PC-9 (cell line): ENCODE measurements at places on chromosomes 2 and 18.

DNA sequence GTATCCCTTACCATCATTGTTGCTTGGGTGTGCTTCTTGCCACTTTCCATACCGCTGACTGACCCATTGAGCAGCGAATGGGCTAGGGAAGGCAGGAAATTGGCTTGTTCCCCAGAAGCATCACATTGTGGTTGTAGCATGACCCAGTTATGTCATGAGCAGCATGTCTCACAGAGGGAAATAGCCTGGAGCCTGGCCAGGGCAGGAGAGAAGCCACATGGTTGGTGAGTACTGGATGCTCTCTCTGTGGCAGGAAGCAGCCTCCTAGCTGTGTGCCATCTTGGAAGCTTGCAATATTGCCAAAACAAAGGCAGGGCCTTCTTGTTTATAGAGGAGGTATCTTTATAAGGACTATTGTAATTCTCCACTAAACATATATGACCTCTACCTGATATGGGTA is 482.6 kb downstream of the PIK3C3 start:
- DNase-seq = no peak

- no peak for DNase-seq
These were observed 44.5 kb downstream of the PSMD14 start for GRCh38 chr2:161352719-161353118.

DNA sequence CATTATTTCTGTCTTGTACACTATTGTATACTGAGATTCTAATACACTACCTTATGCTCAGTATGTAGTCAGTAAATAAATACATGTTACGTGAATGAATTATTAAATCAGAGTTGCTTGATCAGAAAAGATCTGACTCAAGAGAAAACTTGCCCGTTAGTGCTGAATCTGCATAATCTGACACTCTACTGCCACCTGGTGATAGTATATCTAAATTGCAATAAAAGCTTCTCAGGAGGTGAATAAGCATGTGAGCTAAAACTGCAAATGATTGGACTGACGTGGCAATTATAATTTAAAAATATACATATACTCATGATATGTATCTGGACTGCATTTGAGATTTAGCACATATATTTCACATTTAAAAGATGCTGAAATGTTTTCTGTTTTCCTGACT is 70.4 kb downstream of the KIAA1328 start:
- DNase-seq = no peak

- DNase-seq = no peak
These were observed 434.0 kb upstream of the SPHKAP start for GRCh38 chr2:228615496-228615895.

DNA sequence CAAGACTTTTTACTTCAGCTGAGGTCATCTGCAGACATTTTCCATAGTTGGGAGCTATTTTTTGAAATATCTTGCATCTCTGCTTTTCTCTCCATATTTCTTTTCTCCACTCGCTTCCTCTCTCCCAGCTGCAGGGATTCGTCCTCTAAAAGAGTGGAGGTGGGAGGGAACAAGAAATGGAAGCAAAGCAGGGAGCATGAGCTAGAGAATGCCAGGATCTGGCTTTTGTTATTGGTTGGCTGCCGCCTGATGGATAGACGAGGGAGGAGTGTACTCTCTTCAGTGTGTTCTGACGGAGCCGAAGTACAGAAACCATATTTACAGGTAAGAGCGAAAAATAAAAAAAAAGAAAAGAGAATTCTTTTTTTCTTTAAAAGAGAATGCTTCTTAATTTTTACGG is at the start of gene CSRNP3:
Gene CSRNP3, plus strand, starts transcription at position 282 of the 400 bp plus-strand sequence. CDS start 125,368 bp downstream, outside the sequence.
- no peak for DNase-seq

DNA sequence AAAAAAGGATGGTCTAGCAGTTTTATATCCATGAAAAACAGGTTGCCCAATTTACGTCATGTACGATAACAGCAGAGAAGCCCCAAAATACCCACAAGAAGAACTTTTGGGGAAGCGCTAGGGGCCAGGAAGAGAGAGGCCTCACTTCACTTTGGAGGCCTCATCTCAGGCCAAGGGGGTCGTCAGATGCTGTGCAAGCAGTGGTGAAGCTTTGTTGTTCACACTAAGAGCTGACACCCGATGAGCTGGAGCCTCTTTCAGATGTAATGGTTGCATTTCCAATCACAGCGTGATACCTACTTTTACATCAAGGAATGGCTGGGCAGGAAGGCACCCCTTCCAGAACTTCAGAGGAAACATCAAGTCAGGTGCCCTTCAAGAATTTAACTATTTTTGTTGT is 242.3 kb upstream of the PXDN start:
- no peak for DNase-seq

- DNase-seq = no peak
These were observed 191.1 kb upstream of the GLI2 start for GRCh38 chr2:120544522-120544921.

DNA sequence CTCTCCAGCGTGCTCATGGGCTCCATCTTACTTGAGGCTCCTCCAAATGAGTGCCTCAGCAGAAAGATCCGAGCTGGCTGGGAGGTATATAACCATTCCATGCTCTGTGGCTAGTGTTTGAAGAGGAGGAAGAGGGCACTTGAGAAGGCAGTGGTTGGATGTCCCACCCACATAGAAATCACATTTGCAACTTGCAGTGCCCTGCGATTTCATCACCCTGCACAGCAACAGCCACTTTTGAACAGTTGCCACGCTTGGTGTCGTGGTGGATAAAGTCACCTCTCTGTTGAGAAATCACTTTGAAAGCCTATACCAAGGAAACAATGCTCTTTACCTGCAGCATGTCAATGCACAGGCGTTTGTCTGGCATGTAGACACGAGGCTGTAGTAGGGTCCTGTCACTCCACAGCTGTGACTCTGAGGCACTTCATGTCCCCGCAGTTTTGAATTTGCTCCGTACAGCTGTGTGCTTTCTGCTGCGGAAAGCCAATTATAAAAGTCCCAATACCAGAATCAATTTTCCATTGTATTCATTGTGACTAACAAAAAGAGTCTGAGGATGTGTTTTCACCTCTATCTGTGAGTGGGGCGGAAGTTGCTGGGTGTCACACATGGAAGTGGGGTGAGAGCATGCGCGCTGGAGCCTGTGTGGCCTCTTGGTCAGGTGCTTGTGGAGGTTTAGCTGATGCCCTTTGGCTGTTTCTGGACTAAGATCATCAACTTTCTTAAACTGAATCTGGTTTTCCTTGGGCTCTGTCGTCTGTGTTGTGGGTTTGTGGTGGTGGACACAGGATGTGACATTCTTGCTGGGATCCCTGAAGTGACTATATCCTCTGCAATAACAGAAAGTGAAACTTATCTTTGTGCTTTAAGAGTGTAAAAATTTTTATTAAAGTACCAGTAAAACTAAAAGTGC is 2.8 kb downstream of the CNDP2 start:
- DNase-seq = peak; percentile 11

GRCh38 chr18:49456794-49457193 is 3.7 kb downstream of the DYM start:
- no peak for DNase-seq

DNA sequence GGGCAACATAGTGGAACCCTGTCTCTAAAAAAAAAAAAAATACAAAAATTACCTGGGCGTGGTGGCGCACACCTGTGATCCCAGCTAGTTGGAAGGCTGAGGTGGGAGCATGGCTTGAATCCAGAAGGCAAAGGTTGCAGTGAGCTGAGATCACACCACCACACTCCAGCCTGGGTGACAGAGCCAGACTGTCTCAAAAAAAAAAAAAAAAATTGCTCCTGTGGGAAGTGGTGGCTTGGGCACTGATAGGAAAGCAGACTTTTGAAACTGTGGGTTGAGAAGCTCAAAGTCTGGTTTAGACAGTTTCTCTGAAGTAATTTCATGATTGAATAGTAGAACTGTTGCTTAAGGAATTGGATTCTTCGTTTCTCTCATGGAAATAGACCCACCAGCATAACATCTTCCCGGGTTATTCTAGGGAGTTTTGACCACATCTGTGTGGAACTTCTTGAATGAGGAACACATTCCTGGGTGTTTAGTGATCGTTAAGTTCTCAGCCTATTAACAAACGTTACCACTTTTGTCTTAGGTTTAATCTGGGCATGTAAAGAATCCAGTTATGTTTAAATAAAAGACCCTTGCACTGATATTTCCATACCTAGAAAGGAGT is 33.5 kb downstream of the GRHL1 start:
- DNase-seq = no peak

GRCh38 chr2:232329716-232330067 is 48.9 kb upstream of the ALPP start:
- no peak for DNase-seq

GRCh38 chr2:75602724-75603342 is 42.1 kb upstream of the EVA1A start:
- peak; percentile 66 for DNase-seq

- no peak for DNase-seq
These were observed 106.4 kb upstream of the DAPL1 start for GRCh38 chr2:158688721-158689120.

DNA sequence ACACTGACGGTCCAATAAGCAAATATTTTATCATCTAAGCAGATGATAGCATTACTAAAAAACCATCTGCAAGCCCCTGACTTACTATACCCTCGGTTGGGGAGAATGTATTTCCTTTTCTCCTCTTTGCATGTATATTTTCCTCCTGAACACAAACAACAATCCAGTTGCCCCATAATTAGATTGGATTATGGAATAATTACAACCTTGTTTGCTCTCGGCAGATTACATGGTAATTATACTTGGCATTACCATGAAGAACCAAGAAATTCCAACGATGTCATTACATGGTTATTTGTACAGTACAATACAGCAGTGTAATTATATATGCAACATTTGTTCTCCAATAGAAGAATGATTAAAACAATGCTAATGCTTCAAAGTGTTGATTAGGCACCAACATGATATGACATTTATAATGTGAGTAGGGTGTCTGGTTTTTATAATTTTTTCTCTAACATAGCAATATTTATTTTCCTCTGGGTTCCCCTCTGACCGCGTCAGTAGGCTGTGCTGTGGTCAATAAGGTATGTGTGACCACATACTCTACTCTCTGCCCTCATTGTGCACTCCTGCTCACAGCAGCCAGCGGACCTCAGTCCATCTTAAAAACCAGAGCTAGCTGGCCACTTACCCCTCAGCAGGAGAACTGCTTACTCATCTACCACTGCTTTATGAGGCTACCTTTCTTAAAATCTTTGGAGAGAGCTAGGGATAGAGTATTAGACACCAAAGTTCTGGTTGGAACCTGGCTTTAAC is 176.1 kb downstream of the INSIG2 start:
- no peak for DNase-seq
